ENCODE measurements at places on chromosomes 16 and 17. TPM values are rescaled to one million over a fixed set of nuclear protein-coding genes. Genes with fewer than 3 reads are reported as not detected.

Gene PKMYT1
- 1.3 TPM for total RNA-seq

Gene CD19
- total RNA-seq, result not detected

DNA sequence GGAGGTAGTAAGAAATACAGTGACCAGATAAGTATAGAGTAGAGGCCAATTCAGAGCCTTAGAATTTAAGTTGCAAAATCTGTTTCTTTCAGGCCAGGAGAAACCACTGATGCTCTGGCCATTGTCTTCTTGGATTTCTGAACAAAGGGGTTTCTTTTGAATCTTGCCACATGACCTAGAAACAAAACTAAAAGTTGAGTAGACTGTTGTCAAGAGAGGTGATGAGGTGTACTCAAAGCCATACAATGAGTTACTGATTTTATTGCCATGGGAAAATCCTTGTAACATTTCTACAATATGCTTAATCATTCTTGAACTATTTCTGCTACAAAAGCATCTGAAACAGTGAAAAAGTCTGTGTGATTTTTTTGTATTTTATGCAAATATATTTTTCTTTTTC is 881.3 kb downstream of the CDH11 start:
- DNase-seq, result no peak

- DNase-seq, result no peak
Observed at GRCh38 chr16:80627108-80627507, 86.3 kb downstream of the DYNLRB2 start.

Gene VTN
- 40.4 TPM for total RNA-seq

Gene TRIM65
- 10.2 TPM for total RNA-seq

- DNase-seq, result no peak
Observed at GRCh38 chr16:79076047-79076767, 524.3 kb downstream of the MAF start.

DNA sequence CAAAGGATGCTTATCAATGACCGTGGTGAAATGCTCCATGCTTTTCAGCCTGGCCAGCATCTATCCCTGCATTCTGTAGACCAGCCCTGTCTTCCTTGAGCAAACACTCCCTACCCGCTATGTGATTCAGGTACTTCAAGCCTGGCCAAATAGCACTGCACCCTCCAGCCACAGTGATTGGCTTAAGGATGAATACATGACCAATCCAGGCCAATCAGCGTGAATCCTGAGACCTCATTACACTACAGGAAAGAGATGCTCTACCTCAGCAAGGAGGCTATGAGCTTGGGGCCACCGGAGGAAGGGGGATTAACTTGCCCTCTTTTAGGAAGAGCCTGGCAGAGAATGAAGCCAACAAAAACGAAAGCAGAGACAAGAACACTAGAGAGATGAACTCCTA is 162.5 kb downstream of the ZNF423 start:
- DNase-seq, result no peak

Gene KRT39
- total RNA-seq, result not detected

DNA sequence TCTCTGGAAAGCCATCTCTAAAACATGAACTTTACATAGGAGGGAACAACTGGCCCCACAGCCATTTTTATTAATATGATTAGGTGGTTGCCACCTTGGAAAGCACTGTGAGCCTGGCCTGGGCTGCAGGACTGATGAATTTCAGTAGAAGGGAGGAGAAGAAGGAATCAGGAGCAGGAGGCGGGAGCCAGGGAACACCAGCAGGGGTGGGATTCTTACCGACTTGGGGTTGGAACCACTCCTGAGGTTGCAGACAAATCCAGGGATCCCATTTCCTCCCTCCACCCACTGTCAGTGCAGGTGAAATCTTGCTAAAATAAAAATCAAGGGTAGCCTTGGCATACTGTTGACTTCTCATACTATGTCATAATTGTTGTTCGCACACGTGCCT is 16.9 kb upstream of the MAP3K14 start:
- DNase-seq, result no peak

DNA sequence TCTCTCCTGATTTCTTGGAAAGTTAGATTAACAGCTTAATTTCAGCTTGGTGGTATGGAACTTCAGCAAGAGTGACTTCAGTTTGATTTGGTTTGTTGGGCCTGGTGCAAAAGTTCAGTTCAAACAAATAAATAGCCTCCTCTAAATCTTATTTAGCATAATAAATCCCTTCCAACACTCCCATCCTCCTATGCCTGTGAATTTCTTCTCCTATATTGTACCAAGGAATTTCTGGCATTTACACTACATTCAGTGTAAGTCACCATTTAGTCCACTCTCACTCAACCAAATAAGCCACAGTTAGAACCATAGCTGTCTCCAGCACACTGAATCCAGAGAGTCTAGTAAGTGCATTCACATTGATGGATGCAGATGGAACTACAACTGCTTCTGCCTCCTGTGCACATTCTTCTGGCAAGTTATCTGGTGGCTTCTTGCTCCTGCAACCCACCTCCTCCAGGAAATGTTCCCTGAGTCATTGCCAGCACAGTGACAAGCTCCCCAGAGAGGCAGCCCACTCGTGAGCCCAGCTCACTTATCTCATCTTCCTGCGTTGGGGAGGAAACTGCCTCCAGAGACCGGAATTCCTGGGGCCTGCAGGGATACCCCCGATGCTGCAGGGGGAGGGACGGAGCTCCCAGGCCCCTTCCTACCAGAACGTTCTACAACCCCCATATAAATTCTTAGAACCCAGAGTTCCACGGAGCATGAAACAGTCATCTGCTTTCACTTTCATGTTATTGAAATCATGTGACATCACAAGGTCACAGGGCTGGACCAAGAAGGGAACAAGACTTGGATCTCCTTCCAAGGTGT is 318.3 kb downstream of the PHKB start:
- DNase-seq, result no peak

DNA sequence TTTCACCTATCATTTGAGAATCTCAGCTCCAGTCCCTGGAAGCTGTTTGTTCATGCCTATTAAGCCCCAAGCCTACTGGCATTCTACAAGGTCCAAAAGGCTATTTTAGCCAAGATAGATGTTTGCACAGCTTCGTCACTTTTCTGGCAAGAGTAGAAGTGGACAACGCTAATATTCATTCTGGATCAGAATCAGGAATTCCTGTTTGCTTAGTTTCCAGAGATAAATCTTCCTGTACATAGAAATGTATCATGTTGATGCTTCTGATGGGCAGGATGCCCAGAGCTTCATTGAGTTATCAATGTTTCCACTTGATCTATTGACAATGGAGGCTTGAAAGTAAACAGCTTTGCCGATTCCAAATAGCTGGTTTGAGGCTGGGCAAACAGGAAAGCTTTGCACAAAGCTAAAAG is 260.7 kb upstream of the CA10 start:
- no peak for DNase-seq

- no peak for DNase-seq
Observed at GRCh38 chr17:80212511-80212910, 7.6 kb downstream of the SGSH start.

DNA sequence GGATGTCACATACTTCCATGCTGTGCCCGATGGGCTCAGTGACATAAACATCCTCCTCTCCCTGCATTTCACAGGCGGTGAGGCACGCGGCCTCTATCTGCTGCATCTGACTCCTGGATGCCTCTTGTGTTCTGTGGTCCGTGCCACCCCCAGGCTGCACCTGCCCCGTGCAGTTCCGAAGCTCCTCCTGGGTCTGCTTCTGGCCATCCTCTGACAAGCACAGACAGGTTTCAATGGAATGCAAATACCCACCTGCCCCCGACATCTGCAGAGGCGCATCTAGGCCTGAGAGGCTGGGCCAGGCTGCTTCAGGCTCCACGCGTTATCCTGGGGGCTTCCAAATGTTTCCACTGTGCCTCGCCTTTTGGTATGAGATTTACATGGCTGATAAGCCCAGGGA is 46.3 kb upstream of the DNAH17 start:
- DNase-seq, result no peak

DNA sequence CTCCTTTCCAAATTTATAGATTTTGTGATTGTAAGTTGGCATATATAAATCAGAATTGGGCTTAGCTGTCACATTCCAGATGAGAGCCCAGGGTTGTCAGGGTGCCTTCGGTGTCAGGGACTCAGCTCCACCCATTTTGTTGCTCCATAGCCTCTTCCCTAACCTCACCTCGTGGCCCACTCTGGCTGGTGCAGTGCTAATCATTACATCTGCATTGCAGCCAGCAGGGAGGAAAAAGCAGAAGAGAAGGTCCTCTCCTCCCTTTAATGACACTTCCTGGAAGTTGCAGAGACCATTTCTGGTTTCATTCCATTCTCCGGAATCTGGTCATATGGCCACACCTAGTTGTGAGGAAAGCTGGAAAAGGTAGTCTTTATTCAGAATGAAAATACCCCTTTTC is 113.3 kb downstream of the CCT6B start:
- DNase-seq, result no peak

DNA sequence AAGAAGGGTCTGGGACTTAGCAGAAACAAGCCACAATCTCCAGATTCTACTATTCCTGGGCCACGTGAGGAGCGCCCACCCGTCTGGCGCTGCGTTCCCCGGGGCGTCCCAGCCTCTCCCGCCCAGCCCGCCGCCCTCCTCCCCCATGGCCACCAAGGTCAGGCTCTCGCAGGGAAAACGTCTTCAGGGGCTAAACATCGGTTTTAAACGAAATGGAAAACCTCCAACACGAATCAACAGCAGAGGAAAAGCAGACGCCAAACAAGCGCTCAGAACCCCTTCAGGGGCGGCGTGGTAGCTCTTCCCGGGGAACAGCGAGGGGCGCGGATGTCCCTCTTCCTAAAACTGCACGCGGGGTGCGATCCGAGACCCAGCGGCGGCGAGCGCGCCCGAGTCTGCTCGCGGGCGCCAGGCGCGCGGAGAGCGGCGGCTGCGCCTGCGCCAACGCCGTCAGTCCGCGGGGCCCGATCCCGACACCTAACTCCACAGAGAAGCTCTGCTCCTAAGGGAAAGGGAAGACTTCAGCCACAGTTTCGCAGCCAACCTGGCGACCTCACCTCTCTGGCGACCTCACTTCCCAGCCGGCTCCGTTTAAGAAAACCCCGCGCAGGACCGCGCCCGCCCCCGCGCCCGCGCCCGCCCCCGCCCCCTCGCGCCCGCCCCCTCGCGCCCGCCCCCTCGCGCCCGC is 505 bp upstream of the COG1 start:
- peak; percentile 65 for DNase-seq

Gene DHX38
- 38.7 TPM for total RNA-seq

Measured in left ventricle myocardium inferior (tissue), 1 donor.